ENCODE measurements at places on chromosomes 1 and 21.

DNA sequence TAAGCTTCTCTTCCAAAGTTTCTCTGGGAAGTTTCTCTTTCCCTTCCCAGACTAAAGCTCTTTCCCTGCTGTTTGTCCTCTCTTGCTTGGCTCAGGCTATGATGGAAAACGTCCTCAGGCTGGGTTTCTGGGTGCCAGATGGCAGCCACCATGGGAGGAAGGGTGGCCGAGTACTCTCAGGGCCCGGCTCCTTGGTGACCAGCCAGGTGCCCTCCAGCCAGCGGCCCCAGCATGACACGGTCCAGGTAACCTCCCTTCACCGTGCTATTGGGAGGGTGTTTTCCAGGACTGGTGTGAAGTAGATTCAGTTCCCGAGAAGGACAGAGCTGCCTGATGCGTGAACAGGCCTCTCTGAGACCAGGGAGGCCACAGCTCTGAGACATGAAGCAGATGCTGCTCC is 60.3 kb downstream of the KIF26B start:
- DNase-seq, result no peak

DNA sequence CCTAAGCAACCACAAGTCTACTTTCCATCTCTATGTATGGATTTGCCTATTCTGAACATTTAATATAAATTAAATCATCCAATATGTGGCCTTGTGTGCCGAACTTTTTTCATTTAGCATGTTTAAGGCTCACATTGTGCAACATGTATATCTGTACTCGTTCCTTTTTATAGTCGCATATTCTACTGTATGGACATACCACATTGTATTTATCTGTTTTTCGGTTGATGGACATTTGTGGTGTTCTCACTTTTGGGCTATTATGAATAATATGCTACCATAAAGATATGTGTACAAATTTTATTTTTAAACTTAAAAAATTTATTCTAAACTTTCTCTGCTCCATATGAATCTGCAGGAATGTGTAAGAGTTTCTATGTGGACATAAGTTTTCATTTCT is 13.0 kb downstream of the ZYG11A start:
- no peak for DNase-seq

DNA sequence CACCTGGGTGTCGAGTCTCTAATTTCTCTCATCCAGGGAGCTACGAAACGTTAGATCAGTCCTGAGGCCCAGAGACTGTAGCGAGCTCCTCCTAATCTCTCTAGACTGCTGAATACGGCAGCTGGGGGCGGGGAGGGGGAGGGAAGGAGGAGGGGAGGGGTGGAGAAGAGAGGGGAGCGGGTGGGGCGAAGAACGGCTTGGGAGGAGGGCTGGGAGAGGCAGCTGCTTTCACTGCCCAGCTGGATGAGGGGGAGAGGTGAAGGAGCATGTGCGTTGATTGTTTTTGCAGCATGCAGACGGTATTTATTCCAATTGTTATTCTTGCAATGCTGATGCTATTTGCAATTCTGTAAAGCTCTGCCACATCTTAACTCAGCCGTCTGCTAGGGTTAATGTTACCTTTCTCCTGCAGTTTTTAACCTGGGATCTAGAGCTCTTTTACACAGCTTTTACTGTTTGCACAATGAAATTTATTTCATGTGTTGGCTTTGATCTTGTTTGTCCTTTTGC is 790 bp downstream of the DNAJC6 start:
- DNase-seq, result peak; percentile 93

DNA sequence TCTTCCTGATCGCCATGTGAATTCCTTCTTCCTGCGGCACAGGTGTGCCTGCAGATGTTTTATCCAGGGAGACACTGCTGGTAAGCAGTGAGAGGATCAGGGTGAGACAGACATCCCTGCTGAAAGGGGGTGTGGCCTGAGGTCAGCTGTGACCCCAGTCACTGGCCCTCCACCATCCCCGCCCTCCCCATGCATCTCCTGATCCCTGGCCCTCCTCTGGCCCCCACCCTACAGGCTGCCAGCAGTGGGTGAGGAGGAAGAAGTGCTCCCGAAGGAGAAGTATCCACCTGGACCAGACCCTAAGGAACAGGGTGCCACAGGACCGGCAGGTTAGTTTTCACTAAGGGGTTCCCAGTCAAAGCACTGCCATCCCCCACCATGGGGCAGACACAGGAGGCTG is 85.3 kb downstream of the GLIS1 start:
- no peak for DNase-seq

DNA sequence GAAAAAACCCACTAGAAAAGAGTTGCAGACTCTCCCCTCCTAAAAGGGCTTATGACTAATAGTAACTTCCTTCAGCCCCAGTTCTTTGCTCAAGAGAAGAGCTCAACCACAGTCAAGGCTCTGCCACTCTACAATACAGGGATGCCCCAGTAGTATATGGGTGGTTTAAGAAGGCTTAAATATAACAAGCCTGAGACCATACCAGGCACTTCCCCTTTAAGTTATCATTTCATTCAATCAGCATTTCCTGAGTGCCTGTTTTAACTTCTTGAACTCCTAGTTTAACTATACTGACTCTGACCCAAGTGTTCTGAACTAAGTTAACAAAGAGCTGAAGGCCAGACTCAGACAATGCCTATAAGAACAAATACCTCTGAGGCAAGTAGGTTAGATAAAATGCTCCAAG is 19.8 kb downstream of the PRPF38A start:
- no peak for DNase-seq

- DNase-seq, result no peak
These were observed 15.0 kb upstream of the EPHX1 start for GRCh38 chr1:225794954-225795353.

GRCh38 chr1:236689713-236690569 is 3.6 kb downstream of the ACTN2 start:
- DNase-seq, result no peak

DNA sequence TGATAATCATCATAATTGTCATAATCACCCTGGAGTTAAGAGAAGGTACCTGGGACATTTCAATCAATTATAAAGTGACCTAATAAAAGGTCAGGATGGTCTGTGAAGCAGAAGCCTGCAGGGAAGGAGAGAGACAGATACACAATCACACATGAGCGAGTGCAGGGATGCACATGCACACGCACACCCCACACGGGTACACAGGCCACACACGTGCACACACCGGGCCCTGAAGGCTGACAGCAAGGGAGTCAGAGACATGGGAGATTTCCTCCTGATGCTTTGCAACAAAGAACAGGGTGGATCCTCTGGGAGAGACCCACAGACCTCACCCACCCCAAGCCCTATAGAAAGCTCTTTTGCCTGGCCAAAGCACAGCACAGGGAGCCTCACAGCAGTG is 82.3 kb upstream of the ZC3H12A start:
- no peak for DNase-seq

DNA sequence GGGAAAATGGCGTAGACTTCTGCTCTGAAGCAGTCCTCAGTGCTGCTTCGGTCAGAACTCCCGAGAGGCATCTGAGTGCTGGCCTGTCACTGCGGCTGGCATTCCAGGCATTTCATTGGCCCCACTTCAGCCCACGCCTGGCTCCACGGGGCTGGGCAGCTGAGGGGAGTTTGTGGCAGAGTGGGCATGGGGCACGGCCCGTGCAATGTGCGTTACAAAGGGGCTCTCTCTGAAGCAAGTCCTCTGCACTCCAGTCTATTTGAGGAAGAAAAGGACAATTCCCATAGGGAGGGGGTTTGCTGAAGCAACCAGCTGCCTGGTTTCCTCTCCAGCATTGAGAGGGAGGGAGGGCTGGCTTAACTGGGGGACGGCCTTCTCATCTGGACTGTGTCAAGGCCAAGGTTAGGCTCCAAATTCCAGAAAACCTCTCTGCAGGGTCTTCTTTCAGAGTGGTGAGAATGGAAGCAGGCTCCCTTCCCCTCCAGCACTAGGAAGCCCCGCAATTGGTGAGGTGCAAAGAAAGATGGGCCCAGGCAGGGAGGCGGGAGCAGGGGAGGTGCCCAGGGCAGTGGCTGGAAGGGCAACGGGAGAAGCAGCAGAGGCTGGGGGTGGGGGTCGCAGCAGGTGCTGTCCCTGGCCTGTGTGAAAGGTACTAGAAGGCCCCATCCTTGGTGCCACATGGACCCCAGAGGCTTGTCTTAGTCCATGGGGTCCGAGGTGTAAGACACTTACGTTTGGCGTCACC is 21.1 kb upstream of the GPR157 start:
- DNase-seq, result no peak

- DNase-seq, result no peak
These were observed 29.7 kb downstream of the RIPPLY3 start for GRCh38 chr21:37036177-37036576.

GRCh38 chr21:39125752-39126485 is 57.3 kb downstream of the PSMG1 start:
- DNase-seq, result peak; percentile 88

DNA sequence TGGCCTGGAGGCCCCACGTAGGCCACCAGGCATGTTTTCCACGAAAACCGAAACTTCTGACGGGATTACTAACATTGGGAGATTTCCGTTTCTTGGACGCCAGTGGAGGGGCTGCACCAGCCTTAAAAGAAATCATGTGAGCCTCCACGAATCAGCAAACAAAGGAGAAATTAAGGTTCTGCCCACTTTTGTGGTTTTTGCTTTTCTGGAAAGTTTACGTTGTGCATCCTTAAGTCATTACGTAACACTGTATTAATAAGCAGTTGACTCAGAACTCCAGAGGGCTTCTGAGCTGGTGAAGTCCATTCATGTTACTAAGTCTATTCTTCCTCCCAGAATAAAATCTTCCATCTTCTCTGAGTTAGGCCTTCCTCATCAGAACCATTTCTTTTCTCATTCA is 168.5 kb downstream of the PSMG1 start:
- DNase-seq, result no peak

DNA sequence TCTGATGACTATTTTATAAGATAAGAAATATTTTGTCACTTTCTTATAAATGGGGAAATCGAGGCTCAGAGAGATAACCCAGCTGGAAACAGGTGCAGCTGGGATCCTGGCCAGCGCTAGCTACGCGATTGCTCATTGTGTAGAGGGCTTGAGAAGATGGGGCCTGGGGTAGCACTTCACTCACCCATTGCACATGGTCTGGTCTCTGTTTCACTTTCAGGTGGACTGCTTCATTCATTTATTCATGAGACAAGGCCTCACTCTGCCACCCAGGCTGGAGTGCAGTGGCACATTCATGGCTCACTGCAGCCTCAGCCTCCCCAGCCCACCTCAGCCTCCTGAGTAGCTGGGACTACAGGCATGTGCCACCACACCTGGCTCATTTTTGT is 23.8 kb downstream of the UBE4B start:
- peak; percentile 87 for DNase-seq

GRCh38 chr1:186152620-186153239 is 222.3 kb downstream of the TPR start:
- no peak for DNase-seq

DNA sequence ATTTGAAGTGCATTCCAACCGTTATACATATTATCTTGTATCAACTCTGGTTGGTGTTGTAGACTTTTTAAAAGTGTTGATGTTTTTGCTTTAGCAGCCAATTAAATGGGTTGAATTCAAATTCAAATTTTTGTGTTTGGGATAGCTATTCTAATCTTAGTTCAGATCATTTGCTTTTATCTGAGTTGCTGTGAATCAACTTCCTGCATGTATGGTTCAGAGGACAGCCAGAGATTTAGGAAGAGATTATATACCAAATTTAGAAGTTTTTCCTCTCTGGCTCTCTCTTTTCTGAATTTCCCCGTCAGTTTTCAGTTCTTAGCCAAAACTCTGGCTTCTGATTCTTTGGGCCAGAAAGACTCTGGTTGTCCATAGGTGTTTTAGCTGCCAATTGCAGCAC is 415.5 kb downstream of the NUF2 start:
- DNase-seq, result no peak

DNA sequence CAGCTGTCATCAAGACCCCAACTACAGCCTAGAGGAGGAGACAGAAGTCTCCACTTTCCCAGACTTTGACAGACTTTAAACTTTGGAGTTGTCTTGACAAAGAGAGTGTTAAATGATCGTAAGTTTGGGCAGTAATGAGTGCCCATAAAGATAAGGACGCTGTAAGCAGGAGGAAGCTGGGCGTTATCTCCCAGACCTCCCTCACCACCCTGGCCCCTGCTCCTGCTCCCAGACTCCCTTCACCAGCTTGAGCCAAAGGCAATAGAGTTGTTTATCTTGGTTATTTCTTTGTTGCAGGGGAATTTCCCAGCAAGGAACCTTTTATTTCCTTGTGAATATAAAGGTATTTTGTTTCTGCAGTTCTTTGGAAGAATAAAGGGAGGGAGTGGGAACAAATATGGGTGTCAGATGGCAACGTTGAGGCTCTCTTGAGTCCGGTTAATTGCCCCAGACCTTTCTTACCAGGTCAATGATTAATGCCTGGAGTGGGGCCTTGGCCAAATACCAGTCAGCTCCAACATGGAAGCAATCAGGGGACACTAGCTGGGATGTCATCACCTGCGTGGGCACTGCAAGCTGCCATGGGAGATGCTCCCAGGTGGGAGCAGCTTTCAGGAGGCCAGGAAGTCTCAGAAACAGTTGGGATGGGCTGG is 4.4 kb downstream of the PIGR start:
- peak; percentile 76 for DNase-seq

GRCh38 chr1:151593730-151594129 is 18.1 kb upstream of the SNX27 start:
- DNase-seq, result peak; percentile 54

- DNase-seq, result no peak
These were observed 80.7 kb upstream of the DUSP10 start for GRCh38 chr1:221822591-221822990.

DNA sequence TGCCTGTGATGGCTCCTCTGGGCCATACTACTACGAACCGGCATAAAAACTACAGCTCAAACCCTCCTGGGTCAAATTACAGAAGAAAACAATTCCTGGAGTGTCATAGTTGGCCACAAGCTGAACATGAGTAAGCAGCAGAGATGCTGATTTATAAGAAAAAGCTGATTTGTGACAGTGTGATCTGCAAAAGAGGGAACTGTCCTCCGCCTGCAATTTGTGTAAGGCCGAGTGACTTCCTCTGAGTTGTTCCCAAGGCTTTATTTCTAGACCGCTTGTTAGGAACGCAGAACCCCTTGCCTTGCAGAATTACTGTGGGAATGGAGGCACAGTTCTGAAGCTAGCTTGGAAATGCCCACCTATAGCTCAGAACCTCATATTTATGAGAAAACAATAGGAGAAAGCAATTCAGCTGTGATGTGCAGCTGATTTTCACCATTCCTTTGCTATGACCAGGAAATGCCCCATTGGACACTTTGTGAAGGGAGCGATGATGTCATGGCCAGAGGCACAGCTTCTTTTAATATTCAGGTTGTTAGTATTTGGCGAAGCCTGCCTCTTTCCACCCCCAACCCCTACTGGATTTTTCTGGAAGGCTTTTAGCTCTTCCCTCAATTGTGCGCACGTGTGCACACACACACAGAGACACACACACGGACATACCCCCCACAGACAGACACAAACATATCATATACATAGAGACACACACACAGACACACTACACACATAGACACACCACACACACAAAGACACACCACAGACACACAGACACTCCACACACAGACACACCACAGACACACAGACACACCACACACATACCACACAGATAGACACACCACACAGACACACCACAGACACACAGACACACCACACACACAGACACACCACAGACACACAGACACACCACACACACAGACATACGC is 47.6 kb downstream of the IER5 start:
- DNase-seq, result peak; percentile 56

GRCh38 chr1:54795356-54795665 is 5.8 kb downstream of the TTC22 start:
- DNase-seq, result peak; percentile 42

- DNase-seq, result peak; percentile 6
These were observed 1.2 kb upstream of the CD1D start for GRCh38 chr1:158179301-158180041.

Measured in DMS53 (cell line).